Left lobe of liver (tissue), 2 donors: ENCODE measurements at places on chromosomes 1 and 21. TPM values are rescaled to one million over a fixed set of nuclear protein-coding genes. Genes with fewer than 3 reads are reported as not detected.

DNA sequence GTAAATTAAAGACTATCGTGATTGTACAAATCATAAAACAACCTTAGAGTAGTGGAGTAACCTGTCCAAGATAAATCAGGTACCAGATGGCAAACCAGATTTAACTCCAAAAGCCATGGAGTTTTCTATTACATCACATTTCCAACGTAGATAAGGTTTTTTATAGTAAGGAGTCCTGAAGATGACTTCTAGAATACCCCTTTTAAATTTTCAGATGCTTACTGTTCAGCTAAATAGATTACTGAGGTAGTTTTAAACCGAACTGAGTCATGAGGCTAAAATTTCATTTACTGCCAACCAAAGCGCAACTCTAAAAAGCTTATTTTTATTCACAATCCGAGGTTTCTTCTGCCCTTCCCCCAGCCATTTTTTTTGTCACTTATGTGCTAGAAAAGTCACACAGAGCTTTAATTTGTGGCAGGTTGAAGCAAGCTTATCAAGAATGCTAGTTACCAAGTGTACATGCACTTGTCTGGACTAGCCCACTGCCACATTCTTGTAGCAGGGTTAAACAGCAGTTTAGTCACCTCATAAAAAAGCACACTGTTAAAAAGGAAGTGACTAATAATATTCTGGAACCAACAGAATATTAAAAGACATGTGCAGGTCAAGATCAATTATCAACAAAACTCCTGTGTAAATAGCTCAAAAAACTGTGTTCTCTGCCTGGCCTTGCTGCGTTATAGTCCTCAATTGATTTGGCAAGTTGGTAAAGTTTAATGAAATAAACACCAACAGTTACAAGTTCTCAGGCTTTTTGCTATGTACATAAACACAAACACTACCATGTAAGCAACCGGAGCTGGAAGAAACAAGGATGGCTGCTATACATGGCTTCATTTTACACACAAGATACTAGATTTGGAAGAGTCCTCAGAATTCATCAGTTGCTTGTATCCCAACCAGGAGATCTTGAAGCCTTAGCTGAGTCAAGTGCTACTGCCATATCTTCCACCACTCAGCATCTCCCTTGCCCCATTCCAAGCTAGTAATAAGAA, 180.3 kb upstream of the DMRTA2 start:
- DNase-seq: no peak

GRCh38 chr1:3462356-3463012, 8.0 kb downstream of the ARHGEF16 start:
- no peak for DNase-seq

DNA sequence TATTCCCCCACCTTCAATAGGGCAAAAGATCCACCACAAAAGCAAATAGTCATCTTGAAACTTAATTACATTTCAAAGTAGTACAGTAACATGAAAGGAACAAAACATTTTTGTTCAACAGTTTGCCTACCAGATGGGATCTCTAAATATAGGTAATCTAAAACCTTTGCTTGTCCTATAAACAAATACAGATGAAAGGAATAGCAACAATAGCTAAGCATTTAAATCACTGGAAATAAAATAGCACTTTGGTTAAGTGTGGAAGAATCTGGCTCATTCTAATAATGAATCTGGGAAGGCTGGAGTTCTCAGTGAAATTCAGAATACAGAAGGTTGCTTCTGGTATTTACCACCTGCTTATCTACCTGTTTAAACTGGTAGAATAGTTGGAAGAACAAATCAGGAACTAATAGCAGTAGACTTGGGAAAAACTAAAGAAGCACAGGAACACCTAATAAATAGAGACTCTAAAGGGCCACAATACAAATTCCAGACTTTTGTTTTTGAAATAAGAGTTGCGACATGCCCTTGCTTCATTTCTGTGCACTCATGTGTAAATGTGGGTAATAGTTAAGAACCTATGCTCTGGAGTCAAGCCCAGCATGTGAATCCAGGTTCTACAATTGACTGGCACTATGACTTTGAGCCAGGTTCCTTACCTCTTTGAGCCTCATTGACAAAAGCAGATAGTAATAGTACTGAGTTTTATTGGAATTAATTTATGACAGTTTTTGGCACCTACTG, 2.3 kb upstream of the LYPLAL1 start:
- DNase-seq: no peak

Gene DENND1B
- total RNA-seq: 9.5 TPM

DNA sequence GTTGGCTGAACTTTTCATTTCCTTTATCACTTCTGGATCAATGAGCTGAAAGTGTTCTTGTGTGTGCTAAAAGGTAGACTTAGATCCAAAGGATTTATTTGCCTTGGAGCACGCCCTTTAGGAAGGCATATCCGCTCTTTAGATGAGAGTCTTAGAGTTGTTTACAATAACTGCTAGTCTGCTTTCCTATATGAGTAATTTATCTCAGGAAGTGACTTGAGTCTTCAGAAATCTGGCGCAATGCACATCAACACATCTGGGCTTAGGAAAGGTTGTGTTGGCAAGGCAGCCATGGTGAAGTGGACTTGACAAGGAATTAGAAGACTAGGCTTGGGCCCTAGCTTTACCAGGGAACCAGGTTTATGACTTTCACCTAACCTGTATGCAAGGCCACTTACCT, 204.1 kb upstream of the PTGFR start:
- no peak for DNase-seq

Gene MARK1
- 0.38 TPM for total RNA-seq

Gene CNIH4
- total RNA-seq: 14.9 TPM

GRCh38 chr1:234898455-234899033, 230.1 kb downstream of the TOMM20 start:
- DNase-seq: no peak

Gene CD5L
- total RNA-seq: 11.9 TPM

- no peak for DNase-seq
Measured at GRCh38 chr1:115136706-115137105, 47.4 kb upstream of the TSPAN2 start.

GRCh38 chr1:15411593-15412137, 2.0 kb downstream of the EFHD2 start:
- DNase-seq: peak; percentile 59

GRCh38 chr21:34199121-34199910, 125.9 kb downstream of the MRPS6 start:
- no peak for DNase-seq

Gene PGM1
- total RNA-seq: 225 TPM

Gene SGIP1
- total RNA-seq: 0.30 TPM

DNA sequence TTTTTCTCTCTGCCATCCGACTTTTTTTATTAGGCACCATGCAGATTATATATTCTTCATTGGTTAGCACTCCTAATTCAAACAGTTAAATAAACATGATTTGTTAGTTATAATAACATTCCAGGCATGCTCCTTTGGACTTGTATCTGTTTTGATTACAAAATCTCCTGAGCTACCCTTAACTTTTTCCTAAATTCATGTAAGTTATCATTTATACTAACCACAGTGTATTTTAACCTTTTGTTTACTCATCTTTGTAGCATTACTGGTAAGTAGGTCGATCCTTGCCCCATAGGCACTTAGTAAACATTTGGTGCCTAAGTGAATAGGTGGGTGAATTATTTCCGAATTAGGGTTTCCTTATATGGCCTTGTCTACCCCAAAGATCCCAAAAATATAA, 43.8 kb downstream of the MIER1 start:
- DNase-seq: no peak

GRCh38 chr1:18415448-18416027, 65.2 kb upstream of the KLHDC7A start:
- DNase-seq: no peak

Gene EBNA1BP2
- total RNA-seq: 76.1 TPM

Gene C1orf167
- not detected for total RNA-seq

Gene REG4
- not detected for total RNA-seq

DNA sequence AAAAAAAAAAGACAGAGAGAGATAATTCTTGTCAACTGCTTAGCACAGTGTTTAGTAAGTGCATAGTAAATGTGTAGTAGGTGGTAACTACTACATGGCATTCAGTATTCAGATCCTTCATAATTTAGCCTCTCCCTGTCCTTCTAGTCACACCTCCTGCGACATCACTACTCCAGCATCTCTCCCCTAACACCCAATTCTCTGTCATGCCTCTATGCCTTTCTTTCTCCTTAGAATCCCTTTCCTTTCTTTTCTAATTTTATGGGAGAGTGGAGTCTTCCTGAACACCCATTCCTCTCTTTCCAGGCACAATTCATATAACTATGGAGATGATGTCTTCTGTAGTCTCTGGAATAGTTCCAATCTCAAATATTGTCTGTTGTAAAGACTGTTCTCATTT, 3.9 kb upstream of the VPS72 start:
- DNase-seq: no peak

DNA sequence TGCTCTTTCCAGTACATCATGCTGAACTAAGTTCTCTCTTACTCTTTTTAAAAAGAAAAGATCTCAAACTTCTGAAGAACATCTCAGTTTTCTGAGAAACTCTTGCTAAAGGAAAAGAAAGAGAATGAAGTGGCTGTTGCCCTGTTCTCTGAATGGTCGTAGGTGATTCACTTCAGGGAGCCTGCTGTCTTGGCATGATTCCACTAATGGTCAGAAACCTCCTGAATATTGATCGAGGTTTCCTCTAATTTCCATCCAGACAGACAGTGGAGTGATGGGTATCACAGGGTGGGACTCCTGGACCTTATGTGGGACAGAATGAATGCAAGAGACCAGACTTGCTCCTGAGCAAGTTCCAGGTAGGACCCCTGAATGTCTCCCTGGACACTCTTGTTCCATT, 2.5 kb downstream of the FCRL2 start:
- no peak for DNase-seq

Gene TMPRSS2
- total RNA-seq: 21.5 TPM

Gene LCE2C
- total RNA-seq: not detected

- DNase-seq: no peak
Measured at GRCh38 chr1:79059341-79059740, 52.8 kb upstream of the ADGRL4 start.

Gene TCHHL1
- not detected for total RNA-seq

- no peak for DNase-seq
Measured at GRCh38 chr1:243335292-243335691, 79.5 kb downstream of the SDCCAG8 start.

Gene ASPM
- 0.35 TPM for total RNA-seq

Gene SFPQ
- 55.9 TPM for total RNA-seq

Gene SYT14
- 0.03 TPM for total RNA-seq

Gene SYT2
- not detected for total RNA-seq
